ENCODE measurements at places on chromosomes 11 and 22.

DNA sequence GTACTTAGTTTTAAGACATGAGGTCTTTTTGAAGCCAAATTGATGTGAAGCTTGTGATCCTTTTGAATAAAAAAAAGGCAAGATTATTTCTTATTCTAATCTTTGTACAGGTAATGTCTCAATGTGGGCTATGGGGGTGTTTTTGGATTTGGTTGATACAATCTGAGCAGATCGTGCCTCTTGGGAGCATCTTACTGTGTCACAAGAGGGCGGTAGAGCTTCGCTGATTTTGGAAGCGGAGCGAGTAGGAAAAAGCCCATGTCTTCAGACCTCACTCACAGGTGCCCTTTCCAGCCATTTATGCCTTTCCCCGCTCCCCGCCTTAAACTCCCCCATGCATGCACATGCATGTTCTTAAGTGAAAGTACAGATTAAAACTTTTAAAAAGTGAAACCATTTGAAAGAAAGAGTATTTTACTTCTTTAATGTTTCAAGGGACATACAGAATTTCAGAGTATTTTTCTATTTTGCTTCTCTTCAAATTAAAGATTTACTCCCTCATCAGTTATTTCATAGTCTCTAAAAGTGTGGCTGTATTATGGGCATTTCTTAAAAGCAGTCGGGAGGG lies 18.8 kb downstream of the DDX25 start:
- peak; percentile 71 for DNase-seq

GRCh38 chr11:13247606-13248296 lies 29.8 kb upstream of the BMAL1 start:
- no peak for DNase-seq

- no peak for DNase-seq
Measured at GRCh38 chr11:36090356-36091109, 146.7 kb downstream of the LDLRAD3 start.

DNA sequence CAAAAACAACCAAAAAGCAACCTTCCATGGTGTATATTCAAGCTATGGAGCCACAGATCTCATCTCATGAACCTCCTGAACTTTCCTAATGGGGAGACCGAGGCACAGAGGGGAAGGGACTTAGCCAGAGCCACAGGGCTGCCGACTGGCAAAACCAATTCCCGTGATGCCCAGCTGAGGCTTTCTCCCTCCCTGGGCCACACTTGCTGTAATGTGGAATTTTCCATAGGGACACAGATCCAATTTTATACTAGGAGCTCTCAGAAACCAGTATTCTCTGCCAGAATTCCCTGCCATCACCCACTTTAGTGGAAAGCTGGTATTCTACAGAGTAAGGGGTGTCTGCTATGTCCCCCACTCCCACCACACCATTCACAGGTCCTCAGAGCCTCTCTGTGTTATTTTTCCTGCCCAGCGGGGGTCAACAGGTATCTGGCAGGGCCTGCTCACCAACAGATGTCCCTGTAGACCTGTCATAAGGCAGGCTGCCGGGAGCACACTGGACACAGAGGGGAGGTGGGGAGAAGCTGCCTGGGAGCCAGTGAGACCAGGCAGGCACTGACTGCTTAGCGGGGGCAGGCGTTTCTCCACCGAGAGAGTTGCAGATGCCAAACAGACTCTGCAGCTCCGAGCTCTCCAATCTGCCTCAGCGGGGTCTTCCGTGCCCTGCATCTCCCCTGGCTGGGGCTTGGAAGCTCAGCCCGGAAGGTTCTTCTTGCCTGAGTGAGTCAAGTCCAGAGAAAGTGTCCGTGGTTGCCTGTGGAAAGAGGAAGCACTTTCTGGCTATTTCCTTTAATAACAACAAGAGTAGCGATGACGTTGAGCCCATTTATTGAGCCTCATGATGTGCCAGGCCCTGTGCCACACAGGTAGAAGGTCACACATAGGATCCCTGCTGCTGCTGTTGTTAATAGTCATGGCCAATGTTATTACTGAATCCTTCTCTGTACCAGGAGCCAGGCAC lies 26.3 kb downstream of the RPS6KA4 start:
- DNase-seq, result no peak

GRCh38 chr11:99934008-99934407 lies 753.1 kb upstream of the ARHGAP42 start:
- DNase-seq, result no peak

DNA sequence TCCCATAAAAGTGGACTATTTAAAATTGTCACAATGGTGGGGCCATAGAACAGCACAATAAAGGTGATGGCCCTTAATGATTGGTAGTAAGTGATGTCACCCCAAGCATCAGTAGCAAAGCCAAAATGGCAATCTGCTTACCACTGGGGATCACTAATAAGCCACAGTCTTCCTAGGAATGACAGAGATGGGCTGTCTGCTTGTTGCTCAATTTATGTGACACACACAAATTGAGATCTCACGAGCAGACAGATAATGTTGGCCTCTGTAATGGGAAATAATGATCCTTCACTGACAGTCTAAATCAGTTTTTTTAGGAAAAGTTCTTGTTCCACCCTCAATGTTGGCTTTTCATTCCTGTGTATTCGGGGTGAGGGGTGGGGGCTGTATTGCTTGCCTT lies 515.1 kb downstream of the BRD1 start:
- DNase-seq, result no peak

GRCh38 chr11:33606762-33607161 lies 93.9 kb downstream of the C11orf91 start:
- DNase-seq, result no peak
